ENCODE measurements at places on chromosomes 2 and 18. TPM values are rescaled to one million over a fixed set of nuclear protein-coding genes. Genes with fewer than 3 reads are reported as not detected.

The AGXT gene
- total RNA-seq, result not detected

The KDSR gene
- 60.4 TPM for total RNA-seq

The GCG gene
- total RNA-seq, result not detected

The GBX2 gene
- total RNA-seq, result not detected

The XDH gene
- not detected for total RNA-seq

GRCh38 chr2:229475778-229476177 lies 204.7 kb upstream of the PID1 start:
- H3K36me3 ChIP-seq, result no peaks in the 10 kb centered on the region
- no peak overlapping the region for H3K27ac ChIP-seq

DNA sequence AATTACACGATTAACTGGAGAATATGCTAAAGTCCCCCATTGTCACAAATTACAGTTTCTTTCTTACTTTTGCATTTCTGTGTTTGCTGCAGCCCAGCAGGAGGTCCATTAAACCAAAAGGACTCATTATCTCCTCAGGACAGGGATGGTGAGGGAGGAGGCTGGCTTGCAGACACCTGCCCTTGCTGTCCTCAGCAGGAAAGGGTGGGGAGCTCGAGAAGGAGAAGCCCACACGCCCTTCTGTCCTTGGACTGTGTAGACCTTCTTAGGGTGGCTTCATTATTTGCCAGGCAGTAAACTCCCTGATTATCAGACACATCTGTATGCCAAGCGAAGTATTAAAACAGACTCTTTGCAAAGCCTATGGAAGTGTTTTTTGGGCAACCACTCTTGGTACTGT lies 196.0 kb downstream of the LDLRAD4 start:
- H3K4me3 ChIP-seq, result no peak overlapping the region
- no peaks in the 10 kb centered on the region for H3K27me3 ChIP-seq
- H3K27ac ChIP-seq, result no peak overlapping the region
- no peak for DNase-seq

GRCh38 chr2:71531522-71532047 lies 78.2 kb downstream of the DYSF start:
- H3K4me1 ChIP-seq, result no peaks in the 10 kb centered on the region
- DNase-seq, result no peak
- H3K27me3 ChIP-seq, result no peaks in the 10 kb centered on the region
- no peaks in the 10 kb centered on the region for H3K36me3 ChIP-seq

GRCh38 chr18:50724751-50725151 lies 95.1 kb downstream of the MRO start:
- no peak overlapping the region for H3K27ac ChIP-seq
- no peaks in the 10 kb centered on the region for H3K4me1 ChIP-seq
- H3K36me3 ChIP-seq, result no peaks in the 10 kb centered on the region
- no peak overlapping the region for H3K4me3 ChIP-seq

GRCh38 chr2:19929226-19929625 lies 27.4 kb upstream of the TTC32 start:
- H3K36me3 ChIP-seq, result peaks cover 2% of the 10 kb centered on the region
- no peak overlapping the region for H3K27ac ChIP-seq
- no peak overlapping the region for H3K4me3 ChIP-seq
- H3K4me1 ChIP-seq, result no peaks in the 10 kb centered on the region
